ENCODE measurements at places on chromosomes 12 and 14.

DNA sequence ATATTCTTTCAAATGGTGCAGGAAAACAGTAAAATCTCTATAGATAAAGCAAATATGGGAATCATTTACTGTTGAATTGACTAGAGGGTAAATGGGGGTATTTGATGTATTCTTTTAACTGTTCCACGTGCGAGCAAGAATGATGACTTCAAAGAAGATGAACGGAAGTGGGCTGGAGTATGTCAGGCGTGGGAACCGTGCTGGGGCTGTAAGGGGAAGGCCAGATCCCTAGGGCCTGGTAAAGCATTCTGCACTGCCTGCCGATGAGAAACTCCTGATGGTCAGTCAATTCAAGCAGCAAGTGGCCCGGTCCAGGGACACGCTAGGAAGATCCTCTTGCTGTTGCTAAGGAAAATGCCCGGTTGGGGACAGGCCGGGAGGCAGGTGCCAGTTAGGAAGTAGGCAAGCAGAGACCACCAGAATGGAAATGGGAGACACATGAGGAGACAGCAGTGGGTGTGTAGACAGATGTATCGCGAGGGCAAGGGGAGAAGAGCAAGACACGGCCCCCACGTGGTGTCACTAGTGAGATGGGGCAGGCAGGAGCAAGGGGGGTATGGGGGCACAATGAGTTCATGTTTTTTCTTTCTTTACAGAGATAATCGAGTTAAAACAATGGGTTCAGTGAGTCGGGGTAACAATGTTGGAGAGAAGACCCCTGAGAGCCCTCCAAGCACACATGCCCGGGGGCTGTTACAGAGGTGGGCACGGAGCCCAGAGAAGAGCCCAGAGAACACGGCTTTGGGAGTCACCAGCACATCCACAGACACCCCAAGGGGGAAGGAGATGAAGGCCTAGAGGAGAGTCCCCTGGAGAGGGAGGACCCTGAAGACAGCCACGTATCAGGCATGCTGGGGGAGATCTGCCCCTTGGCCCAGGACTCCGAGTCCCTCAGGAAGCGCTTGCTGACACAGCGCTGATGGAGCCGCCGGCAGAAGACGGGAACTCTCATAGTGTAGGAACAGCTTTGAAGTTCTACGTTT lies 37.2 kb downstream of the FBXO21 start:
- no peak for DNase-seq

GRCh38 chr14:76396714-76397187 lies 20.8 kb downstream of the ESRRB start:
- no peak for DNase-seq

GRCh38 chr14:94386085-94387031 lies 2.0 kb downstream of the SERPINA1 start:
- no peak for DNase-seq

DNA sequence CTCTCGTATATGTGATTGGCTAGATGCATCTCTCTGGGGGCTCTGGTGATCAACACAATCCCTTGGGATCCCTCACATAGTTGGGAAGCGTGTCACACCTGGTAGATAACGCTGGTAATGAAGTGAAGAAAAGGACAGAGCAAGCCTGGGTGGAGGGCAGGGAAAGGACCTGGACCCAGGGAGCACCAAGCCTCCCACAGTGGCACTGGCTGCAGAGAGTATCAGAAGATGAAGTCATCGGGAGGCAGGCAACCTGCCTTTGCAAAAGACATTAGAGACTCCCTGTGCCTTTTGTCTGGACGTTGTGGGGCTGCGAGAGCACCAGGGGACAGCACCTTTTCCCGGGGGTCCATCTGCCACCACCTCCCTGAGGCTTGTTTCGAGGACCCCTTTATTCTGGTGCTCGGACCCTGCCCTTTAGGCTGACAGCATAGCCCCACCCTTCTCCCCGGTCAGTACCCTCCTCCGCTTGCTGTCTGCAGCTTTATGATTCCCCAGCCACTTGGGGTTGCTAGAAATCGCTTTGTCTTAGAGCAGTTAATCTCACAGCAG lies 116.4 kb downstream of the EML1 start:
- DNase-seq = no peak

GRCh38 chr12:121334513-121335343 lies 17.5 kb downstream of the ANAPC5 start:
- no peak for DNase-seq

- DNase-seq = no peak
These were observed 84.7 kb downstream of the ZNF664 start for GRCh38 chr12:124057691-124058090.

DNA sequence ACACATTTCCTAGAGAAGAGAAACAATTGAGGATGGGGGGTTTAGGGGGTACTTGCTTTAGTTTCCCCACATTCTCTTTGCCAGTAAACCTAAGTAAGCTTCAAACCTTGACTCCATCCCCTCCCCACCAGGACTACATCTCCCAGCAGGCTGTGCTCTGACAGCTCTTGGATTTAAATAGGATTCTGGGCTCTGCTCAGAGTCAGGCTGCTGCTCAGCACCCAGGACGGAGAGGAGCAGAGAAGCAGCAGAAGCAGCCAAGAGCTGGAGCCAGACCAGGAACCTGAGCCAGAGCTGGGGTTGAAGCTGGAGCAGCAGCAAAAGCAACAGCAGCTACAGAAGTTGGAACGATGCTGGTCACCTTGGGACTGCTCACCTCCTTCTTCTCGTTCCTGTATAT lies 20.6 kb downstream of the RDH12 start:
- DNase-seq = no peak

GRCh38 chr14:88516861-88517357 lies 37.9 kb downstream of the PTPN21 start:
- no peak for DNase-seq

- no peak for DNase-seq
These were observed 51.9 kb downstream of the CPSF2 start for GRCh38 chr14:92173668-92174067.

- peak; percentile 45 for DNase-seq
These were observed 169.0 kb upstream of the RTL1 start for GRCh38 chr14:101072531-101072930.

GRCh38 chr12:67415473-67415872 lies 146.3 kb downstream of the CAND1 start:
- DNase-seq = no peak

DNA sequence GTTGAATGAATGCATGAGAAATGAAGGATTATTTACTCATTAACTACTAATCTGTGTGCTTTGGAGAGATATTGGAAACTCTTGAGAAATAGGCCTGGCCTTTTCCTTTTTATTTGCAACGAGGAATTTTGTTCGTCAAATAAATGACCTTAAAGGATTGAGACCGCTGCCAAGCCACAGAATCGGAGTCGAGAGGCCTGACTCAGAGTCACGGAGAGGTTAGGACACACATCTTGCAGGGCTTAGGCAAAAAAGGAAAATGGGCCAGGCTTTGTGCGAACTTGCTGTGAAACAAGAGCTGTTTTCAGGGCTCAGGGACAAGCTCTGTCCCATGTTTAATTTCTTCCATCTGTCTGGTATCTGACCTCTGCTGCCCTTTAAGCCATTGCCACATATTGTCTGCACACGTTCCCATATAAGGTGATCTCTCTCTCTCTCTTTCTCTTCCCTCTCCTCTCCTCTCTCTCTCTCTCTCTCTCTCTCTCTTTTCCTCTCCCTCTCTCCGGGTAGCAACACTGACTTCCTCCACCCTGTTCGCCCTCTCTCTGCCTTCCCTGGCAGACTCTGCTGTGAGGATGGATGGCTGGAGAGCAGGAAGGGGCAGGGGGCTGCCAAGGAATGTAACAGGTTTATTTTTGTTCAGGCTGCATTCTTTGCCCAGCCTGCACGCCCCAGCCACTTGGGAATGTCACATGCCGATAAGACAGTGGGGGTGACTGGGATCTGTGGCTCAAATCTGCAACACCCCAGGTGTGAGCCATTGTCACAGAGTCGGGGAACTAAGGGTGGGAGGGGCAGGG lies 14.9 kb upstream of the IFT81 start:
- DNase-seq = no peak

DNA sequence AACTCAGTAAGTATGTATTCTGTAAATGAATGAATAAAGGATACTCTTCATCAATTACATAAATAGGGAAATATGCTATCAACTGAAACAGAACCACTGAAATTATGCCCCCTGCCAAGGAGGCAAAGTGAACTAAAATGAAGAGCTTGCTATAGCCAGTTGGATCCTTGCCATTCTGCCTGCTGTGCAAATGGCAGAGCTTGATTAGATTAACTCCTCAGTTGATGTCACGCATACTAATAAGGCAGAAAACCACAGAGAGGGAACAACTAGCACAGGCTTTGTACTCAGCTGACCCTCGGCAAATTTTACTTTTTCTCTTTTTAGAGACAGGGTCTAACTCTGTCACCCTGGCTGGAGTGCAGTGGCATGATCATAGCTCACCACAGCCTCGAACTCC lies 36.7 kb upstream of the FERMT2 start:
- DNase-seq = no peak

GRCh38 chr14:50040401-50040775 lies 76.0 kb downstream of the VCPKMT start:
- DNase-seq = no peak

DNA sequence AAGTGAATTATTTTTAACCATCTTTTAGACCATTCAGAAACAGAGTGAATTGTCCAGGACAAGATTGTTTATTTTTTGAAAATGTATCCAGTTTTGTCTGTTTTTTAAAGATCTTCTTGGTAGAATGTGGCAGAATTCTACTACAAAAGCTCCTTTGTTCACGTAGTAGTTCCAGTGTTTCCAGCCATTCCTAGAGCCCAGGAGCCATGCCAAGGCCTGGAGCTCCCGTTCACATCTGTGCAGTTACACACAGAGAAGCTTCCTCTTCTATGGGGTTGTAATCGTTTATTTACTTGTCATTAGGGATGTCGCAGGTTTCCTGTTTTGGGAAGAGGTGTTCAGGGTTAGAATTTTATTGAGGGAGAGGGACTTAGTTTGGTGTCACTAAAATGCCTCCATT lies 409.8 kb downstream of the NPAS3 start:
- DNase-seq = no peak

DNA sequence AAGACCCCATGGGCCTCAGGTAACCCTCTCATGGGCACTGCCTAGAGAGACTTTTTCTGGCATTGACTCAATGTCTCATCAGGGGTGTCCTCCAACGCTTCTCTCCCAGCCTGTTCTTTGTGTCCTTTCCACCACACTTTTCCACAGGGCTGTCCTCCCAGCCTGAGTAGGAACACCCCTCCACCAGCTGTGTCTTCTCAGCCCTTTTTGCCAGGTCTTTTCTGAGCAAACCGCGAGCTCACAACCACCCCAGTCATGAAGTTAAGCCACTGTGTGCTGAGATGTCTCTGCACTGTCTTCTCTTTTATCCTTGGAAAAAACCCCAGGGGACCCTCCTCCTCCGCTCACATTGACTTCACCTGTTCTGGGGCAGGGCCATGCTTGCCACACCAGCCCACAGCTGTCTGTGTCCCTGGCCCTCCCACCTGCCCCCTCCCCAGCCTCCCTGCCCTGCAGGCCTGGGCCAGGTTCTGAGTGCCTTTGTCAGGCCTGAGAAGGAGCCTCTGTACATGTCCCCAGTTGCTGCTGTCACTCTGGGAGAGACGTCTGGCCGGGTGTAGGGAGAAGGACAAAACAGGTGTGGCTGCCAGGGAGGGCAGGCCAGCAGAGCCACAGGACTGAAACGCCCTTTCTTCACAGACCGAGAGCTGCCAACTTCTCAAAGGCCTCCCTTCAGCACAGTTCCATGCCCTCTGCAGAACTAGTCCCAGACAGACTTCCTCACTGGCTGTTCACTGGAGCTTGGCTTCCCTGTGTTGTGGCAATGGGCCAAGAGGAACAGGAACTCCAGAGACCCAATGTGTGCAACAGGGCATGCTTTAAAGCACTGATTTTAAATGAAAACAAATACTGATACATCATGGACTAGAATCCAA lies 50.5 kb upstream of the PNMA1 start:
- DNase-seq = no peak

- no peak for DNase-seq
These were observed 73.5 kb upstream of the ARHGAP5 start for GRCh38 chr14:32003585-32003984.

DNA sequence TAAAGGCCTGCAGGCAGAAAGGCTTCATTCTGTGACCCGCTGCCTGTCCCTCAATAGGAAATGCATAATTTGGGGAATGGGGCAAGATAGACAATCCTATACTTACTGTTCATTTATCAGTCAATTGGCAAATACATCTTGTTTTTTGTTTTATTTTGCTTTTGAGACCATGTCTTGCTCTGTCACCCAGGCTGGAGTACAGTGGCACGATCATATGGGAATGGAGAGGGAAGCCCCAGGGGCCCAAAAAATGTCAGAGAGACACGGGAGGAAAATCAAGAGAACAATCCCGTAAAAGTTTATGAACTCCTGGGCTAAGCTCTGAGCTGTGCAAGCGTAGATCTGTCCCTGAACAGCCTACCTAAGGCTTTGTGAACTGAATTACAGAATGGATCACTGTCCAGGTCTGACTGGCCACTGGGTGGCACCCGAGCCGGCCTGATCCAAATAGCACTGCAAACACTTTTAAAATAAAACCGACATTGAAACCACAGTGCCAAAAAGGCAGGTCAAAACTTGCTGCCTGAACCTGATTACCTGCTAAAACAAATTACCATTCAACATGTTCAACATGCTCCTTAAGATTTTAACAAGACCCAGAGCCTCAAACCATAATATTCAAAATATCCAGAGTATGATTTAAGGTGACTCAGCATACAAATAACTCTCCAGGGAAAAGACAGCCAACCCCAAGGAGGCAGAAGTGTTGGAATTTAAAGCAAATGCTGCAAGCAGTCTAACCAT lies 11.8 kb downstream of the COPS7A start:
- peak; percentile 62 for DNase-seq

GRCh38 chr12:30755395-30755762 lies 628 bp upstream of the CAPRIN2 start:
- DNase-seq = no peak

GRCh38 chr12:122133192-122133950 lies 40.6 kb downstream of the IL31 start:
- peak; percentile 62 for DNase-seq

DNA sequence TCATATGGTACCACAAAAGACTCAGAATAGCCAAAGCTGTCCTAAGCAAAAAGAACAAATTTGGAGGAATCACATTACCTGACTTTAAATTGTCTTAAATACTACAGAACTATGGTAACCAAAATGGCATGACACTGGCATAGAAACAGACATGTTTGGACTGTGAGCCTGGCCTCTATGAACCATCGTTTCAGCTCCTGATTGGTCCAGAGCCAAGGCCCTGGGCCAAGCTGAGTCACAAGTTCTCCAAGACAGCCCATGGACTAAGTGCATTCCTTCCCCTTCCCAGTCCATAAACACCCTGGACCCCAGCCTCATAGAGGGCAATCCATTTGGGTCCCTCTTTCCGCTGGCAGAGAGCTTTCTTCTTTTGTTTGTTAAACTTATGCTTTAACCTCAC lies 12.1 kb upstream of the PRR4 start:
- no peak for DNase-seq
